ENCODE measurements at places on chromosomes 2 and 18. TPM values are rescaled to one million over a fixed set of nuclear protein-coding genes. Genes with fewer than 3 reads are reported as not detected.

TMEM37 gene
- 0.27 TPM for total RNA-seq

FAM228B gene
- total RNA-seq: 3.1 TPM

DNA sequence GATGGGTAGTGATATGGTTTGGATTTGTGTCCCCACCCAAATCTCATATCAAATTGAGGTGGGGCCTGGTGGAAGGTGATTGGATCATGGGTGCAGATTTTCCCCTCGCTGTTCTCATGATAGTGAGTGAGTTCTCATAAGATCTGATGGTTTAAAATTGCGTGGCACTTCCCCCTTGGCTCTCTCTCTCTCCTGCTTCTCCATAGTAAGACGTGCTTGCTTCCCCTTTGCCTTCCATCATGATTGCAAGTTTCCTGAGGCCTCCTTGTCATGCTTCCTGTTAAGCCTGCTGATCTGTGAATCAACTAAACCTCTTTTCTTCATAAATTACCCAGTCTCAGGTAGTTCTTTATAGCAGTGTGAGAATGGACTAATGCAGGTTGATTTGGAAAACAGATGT, 223.2 kb upstream of the APCDD1 start:
- DNase-seq: no peak

DNA sequence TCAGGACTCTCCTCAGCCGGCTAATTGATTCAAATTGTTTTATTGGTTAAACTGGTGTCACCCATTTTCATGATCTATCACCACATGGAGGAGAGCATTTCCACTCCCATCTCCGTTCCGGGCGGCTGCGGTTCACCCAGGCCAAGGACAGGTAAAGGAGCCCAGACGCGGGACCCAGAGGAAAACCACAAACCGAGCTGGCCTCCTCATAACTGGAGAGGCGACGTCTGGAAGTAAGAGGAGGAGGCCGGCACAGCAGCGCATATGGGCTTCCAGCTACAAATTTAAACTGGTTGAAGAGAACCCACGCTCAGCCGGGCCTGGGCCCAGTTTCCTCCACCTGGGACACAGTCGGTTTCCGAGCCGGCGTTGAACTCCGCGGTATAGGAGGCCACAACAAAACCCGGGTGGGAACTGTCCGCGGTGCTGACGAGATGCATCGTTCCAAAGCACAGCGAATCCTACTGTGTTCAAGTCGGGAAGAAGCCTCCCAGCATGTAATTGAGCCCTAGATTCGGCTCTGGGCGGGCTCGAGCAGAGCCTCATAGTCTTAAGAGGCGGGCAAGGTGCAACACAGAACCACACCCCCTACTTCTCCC, 3.0 kb upstream of the SKOR2 start:
- no peak for DNase-seq

GRCh38 chr2:108031471-108031941, 45.2 kb downstream of the SLC5A7 start:
- DNase-seq: no peak

- DNase-seq: no peak
Observed at GRCh38 chr2:160499865-160500264, 6.3 kb upstream of the RBMS1 start.

ASXL2 gene
- 27.2 TPM for total RNA-seq

DNA sequence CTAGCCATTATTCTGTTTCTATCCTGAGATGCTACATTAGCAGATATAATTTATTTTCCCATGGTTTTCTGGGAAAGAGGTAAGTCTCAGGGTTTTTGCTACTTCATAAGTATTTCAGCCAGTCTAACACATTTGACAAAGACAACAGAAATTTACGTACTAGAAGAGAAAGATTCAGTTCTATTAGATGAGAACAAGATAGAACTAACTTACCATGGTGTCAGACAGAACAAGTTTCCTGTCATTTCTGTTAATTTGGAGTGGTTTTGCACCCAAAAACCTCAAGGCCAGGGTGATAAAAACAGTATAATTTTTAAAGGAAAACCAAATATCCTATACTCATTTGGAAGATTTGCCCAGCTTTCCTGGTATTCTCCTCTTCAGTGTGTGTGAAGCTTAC, 15.6 kb downstream of the SLC4A5 start:
- no peak for DNase-seq

GRCh38 chr2:237182422-237183123, 96.9 kb downstream of the COPS8 start:
- no peak for DNase-seq
